ENCODE measurements at places on chromosomes 5 and 9.

GRCh38 chr5:125310749-125311148 is 564.3 kb upstream of the ZNF608 start:
- no peak for DNase-seq

DNA sequence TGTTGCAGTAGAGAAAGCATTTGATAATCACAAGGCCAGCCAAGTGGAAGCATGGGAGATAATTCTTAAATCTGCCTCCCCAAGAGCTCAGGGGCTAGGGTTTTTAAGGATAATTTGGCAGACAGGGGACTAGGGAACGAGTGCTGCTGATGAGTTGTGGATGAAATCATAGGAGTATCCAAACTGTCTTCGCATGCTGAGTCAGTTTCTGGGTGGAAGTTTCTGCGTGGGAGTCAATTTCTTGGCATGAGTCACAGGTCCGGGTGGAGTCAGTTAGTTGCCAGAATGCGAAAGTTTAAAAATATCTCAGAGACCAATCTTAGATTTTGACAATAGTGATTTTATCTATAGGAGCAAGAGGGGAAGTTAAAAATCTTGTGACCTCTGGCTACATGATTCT is 112.6 kb downstream of the TMC1 start:
- DNase-seq, result peak; percentile 30

DNA sequence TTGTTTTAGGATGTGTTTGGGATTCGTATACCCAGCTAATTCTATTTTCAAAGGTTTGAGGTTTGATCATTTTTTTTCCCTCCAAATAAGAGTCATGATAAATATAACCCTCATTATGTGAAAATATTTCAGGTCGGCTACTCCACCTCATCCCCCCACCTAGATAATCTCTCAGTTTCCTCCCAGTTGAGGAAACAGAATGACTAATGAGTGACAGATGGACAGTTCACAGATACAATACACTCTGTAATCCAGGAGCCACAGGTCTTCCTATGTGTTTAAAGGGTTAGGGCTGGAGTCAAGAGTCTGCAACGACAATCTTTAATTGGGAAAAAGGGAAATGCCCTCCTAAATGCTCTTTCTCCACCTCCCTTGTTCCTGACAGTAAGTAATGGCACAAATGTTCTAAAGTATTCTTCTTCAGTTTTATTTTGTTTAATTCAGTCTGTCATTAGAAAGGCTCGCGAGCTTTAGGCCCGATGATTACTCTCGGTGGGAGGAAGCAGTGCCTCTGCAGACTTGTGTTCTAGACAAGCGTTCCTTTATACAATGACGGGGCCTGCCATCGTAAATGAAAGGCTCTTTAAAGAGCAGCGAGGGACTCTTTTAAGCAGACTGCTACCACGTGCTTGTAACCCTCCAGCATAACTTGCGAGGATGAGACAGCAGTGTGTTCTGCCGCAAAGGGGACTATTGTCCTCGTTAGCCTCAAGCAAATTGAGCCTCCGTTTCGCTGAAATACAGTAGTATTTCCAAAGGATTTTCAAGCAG is 69.0 kb downstream of the MEF2C start:
- DNase-seq, result no peak

DNA sequence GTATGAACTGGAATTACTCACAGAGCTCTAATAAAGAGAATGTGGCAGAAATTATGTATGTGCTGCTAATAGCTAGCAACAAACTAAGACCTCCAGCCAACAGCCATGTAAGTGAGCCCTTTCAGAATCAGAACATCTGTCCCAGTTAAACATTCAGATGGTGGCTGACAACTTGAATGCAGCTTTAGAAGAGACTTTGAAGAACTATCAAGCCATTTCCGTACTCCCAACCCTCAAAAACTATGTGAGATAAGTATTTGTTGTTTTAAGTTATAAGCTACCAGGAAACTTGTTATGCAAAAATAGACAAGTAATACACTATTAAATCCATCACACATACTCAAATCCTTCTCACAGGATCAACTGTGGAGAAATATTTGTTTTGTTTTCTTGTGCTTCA is 205.2 kb upstream of the EDIL3 start:
- no peak for DNase-seq

DNA sequence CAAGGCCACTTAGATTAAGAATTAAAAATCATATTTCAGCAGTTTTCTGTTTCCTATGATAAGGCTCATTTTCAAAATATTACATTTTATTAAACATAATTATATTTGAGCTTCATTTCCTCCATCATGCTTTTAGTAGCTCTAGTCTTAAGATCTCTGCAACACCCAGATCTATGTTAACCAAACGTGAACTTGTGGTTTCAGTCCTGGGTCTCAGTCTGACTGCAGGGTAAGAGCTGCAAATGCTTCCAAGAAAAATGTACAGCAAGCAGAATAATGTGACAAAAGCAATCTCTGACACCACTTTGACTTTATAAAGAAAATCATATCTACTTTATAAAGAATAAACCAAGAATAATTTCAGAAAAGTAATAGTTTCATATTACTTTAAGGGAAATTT is 512.4 kb downstream of the SEMA5A start:
- DNase-seq, result no peak

Data from trophoblast cell (in vitro differentiated cells and primary cell).